Kidney epithelial cell (primary cell): ENCODE measurements at places on chromosomes 1 and 21. TPM values are rescaled to one million over a fixed set of nuclear protein-coding genes. Genes with fewer than 3 reads are reported as not detected.

THRAP3 gene
- 101 and 105 TPM in 2 replicates for total RNA-seq

INSRR gene
- total RNA-seq, result not detected in 2 replicates

HRNR gene
- not detected in 2 replicates for total RNA-seq

RIPK4 gene
- total RNA-seq, result 17.6 and 20.5 TPM in 2 replicates

LCE1D gene
- not detected in 2 replicates for total RNA-seq

GUCA2B gene
- not detected in 2 replicates for total RNA-seq

RASAL2 gene
- 18.3 and 20.8 TPM in 2 replicates for total RNA-seq

LCE1F gene
- not detected in 2 replicates for total RNA-seq

PPIAL4G gene
- not detected in 2 replicates for total RNA-seq
